ENCODE measurements at places on chromosomes 1 and 21. TPM values are rescaled to one million over a fixed set of nuclear protein-coding genes. Genes with fewer than 3 reads are reported as not detected.

AK4 gene
- polyA plus RNA-seq, result 6.7 TPM

DNA sequence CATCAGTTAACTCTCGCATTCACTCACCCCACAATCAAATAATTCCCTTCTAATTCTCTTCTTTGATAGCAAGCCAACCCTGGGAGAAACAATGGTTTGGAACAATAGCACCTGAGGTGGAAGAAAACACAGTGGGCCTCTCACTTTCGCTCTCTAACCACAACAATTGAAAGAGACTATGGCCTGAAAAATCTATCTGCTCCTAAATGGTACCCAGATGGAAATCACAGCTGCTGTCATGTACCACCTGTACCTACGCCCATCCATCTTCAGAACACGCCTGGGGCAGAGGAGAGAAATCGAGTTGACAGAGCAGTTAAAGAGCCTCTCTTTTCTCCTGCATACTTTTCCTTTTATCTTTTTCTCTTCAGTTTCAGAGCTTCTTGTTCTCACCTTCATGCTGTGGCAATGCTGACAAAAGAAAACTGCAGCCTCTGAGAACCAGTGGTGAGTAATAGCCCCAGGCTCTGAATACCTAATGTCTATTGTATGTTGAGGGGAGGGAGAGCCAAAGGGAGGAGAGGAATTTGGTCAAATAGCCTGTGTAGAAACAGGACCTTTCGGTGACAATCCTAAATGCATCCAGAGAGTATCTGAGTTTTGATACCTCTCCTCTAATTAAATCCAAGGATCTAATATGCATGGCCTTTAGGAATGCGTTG lies 57.7 kb downstream of the ZC3H11B start:
- H3K4me1 ChIP-seq, result no peaks in the 10 kb centered on the region
- H3K4me3 ChIP-seq, result no peak overlapping the region
- peaks cover 2% of the 10 kb centered on the region for H3K27me3 ChIP-seq
- H3K36me3 ChIP-seq, result no peaks in the 10 kb centered on the region

DNA sequence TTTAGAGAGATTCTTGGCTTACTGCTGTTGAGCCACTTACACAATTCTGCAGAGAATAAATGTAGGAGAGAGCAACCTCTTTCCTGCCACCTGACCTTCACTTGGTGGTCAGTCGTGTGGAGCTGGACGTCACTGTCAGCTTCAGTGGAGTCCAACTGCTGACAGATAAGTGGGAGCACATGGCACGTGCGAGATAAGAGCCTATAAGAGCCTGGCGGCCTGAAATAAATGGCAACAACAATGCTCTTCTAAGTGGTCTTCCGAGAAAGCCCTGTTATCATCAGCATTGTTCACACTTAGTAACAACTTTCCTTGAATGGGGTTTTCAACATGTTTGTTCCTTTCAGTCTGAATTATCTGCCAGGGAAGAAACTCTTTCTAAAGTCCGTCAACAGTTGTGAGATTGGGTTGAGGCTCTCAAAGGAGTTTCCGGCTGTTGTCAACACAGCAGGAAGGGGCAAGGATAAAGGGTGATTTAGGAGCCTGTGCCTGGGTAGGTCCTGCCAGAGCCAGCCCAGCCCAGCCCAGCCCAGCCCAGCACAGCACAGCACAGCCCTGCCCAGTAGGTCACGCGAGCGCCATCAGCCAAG lies 57.2 kb upstream of the RUNX1 start:
- peaks cover 30% of the 10 kb centered on the region for H3K4me1 ChIP-seq
- DNase-seq, result no peak
- H3K4me3 ChIP-seq, result no peak overlapping the region
- no peak overlapping the region for H3K27ac ChIP-seq
- H3K27me3 ChIP-seq, result no peaks in the 10 kb centered on the region

- H3K27me3 ChIP-seq, result no peaks in the 10 kb centered on the region
- H3K36me3 ChIP-seq, result peaks cover 10% of the 10 kb centered on the region
- DNase-seq, result no peak
- H3K27ac ChIP-seq, result no peak overlapping the region
- H3K4me1 ChIP-seq, result no peaks in the 10 kb centered on the region
These were observed 217.5 kb downstream of the FAF1 start for GRCh38 chr1:50742523-50742922.

CD1E gene
- polyA plus RNA-seq, result 6.3 TPM

- no peak for DNase-seq
- no peak overlapping the region for H3K4me3 ChIP-seq
- H3K27ac ChIP-seq, result no peak overlapping the region
- no peaks in the 10 kb centered on the region for H3K27me3 ChIP-seq
These were observed 37.7 kb downstream of the LHX9 start for GRCh38 chr1:197954718-197955418.

- no peaks in the 10 kb centered on the region for H3K4me1 ChIP-seq
- H3K36me3 ChIP-seq, result no peaks in the 10 kb centered on the region
- peaks cover 30% of the 10 kb centered on the region for H3K27me3 ChIP-seq
- no peak overlapping the region for H3K4me3 ChIP-seq
- DNase-seq, result no peak
- no peak overlapping the region for H3K27ac ChIP-seq
These were observed 22.6 kb downstream of the FOXD2 start for GRCh38 chr1:47460456-47460855.

TMIGD3 gene
- 0.65 TPM for polyA plus RNA-seq

- H3K4me3 ChIP-seq, result no peak overlapping the region
- no peak for DNase-seq
- no peaks in the 10 kb centered on the region for H3K4me1 ChIP-seq
- peaks cover 63% of the 10 kb centered on the region for H3K36me3 ChIP-seq
- no peaks in the 10 kb centered on the region for H3K27me3 ChIP-seq
These were observed 19.5 kb upstream of the WARS2 start for GRCh38 chr1:119159966-119160365.

GRCh38 chr1:232650845-232651244 lies 20.9 kb upstream of the SIPA1L2 start:
- H3K27ac ChIP-seq, result no peak overlapping the region
- peaks cover 4% of the 10 kb centered on the region for H3K27me3 ChIP-seq
- no peak for DNase-seq
- peaks cover 12% of the 10 kb centered on the region for H3K4me1 ChIP-seq

LCE1E gene
- not detected for polyA plus RNA-seq

- DNase-seq, result no peak
- no peak overlapping the region for H3K27ac ChIP-seq
- no peaks in the 10 kb centered on the region for H3K27me3 ChIP-seq
- H3K36me3 ChIP-seq, result peaks cover 46% of the 10 kb centered on the region
These were observed 1.3 kb upstream of the GALE start for GRCh38 chr1:23801876-23802275.

- no peak for DNase-seq
- no peaks in the 10 kb centered on the region for H3K27me3 ChIP-seq
- no peaks in the 10 kb centered on the region for H3K36me3 ChIP-seq
- no peaks in the 10 kb centered on the region for H3K4me1 ChIP-seq
- H3K27ac ChIP-seq, result no peak overlapping the region
- no peak overlapping the region for H3K4me3 ChIP-seq
These were observed 35.8 kb downstream of the ACOT11 start for GRCh38 chr1:54583871-54584270.

- peaks cover 63% of the 10 kb centered on the region for H3K4me1 ChIP-seq
- no peaks in the 10 kb centered on the region for H3K36me3 ChIP-seq
- no peak overlapping the region for H3K27ac ChIP-seq
- H3K27me3 ChIP-seq, result peaks cover 78% of the 10 kb centered on the region
- peak overlapping the region; percentile 61 for H3K4me3 ChIP-seq
- no peak for DNase-seq
These were observed 995 bp downstream of the ID3 start for GRCh38 chr1:23558140-23558871.

DDR2 gene
- 0.01 TPM for polyA plus RNA-seq

GRCh38 chr1:183808296-183809027 lies 3.5 kb downstream of the RGL1 start:
- H3K4me3 ChIP-seq, result no peak overlapping the region
- peaks cover 45% of the 10 kb centered on the region for H3K4me1 ChIP-seq
- H3K27me3 ChIP-seq, result peaks cover 15% of the 10 kb centered on the region
- H3K27ac ChIP-seq, result peak overlapping the region; percentile 56

CCDC181 gene
- polyA plus RNA-seq, result not detected

DNA sequence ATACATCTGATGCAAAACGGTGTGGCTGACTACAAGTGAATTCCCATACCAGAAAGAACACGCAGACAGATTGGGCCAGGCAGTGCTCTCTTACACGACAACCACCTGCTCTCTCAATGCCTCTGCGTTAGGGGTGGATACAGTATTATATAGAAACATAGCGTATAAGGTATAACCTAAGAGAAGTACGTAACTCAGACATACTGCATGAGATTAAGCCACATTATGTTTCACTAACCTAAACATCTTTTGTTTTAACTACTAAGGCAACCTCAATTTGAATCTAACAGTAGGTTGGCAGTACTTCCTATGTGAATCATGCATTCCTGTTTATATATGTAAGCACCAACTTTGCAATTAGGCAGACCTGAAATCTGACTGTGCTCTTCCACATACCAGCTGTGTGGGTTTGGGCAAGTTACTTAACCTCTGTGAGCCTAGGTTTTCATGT lies 58.1 kb upstream of the COA6 start:
- H3K27ac ChIP-seq, result no peak overlapping the region
- H3K27me3 ChIP-seq, result no peaks in the 10 kb centered on the region
- H3K4me1 ChIP-seq, result peaks cover 23% of the 10 kb centered on the region
- no peak overlapping the region for H3K4me3 ChIP-seq

- H3K4me1 ChIP-seq, result peaks cover 6% of the 10 kb centered on the region
- DNase-seq, result no peak
- H3K4me3 ChIP-seq, result no peak overlapping the region
- H3K36me3 ChIP-seq, result no peaks in the 10 kb centered on the region
- H3K27me3 ChIP-seq, result no peaks in the 10 kb centered on the region
These were observed 10.1 kb upstream of the GUCA2B start for GRCh38 chr1:42142894-42143675.

- peak; percentile 33 for DNase-seq
- no peak overlapping the region for H3K27ac ChIP-seq
- H3K4me1 ChIP-seq, result no peaks in the 10 kb centered on the region
- no peak overlapping the region for H3K4me3 ChIP-seq
- peaks cover 2% of the 10 kb centered on the region for H3K27me3 ChIP-seq
- no peaks in the 10 kb centered on the region for H3K36me3 ChIP-seq
These were observed 231.9 kb downstream of the TNR start for GRCh38 chr1:175511496-175511895.

ESRRG gene
- polyA plus RNA-seq, result not detected

DNA sequence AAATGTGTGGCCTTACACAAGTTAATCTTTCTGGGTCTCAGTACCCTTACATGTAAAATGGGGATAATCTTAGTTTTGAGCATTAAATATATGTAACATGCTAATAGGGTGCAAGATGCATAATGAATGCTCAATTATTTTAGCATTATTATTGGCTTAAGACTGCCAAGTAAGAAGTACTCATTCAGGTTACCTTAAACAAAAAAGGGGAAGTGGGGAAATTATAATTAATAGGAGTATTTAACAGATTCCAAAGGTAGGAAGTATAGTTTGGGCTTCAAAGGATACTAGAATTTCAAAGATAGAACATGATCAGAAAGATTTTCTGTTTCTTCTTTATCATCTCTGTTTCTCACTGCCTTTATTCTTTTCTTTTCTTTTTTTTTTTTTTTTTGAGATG lies 5.8 kb upstream of the CFAP126 start:
- no peak for DNase-seq
- H3K4me1 ChIP-seq, result no peaks in the 10 kb centered on the region
- no peaks in the 10 kb centered on the region for H3K36me3 ChIP-seq
- no peak overlapping the region for H3K4me3 ChIP-seq

GRCh38 chr1:32817815-32818786 lies 648 bp downstream of the S100PBP start:
- H3K27ac ChIP-seq, result peak overlapping the region; percentile 93
- H3K36me3 ChIP-seq, result no peaks in the 10 kb centered on the region
- peak overlapping the region; percentile 97 for H3K4me3 ChIP-seq

LCE6A gene
- not detected for polyA plus RNA-seq

SPATA45 gene
- not detected for polyA plus RNA-seq

DNA sequence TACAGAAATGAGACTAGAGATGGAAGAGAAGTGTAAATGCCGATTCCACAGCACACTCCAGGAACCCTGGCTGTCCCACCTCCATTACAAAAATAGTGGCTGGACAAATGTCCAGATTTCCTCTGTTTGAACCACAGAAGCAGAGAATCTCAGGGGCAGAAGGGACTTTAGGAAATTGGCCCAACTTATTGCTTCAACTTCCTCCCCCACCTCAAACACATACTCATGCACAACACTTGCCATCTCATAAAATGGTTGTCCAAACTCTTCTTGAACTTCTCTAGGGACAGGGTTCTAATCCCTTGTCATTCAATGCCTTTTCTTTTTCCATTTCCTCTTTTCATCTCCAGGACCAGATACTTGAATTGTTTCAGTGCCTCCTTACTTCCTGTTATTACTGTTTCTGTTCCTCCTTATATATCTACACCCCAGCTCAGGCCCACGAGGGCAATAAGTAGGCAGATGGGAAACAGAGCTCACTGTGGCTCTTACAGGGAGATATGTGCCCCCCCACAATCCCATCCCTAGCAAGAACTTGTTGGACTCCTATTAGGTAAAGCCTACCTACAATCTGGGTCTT lies 8.5 kb upstream of the B4GALT3 start:
- H3K36me3 ChIP-seq, result no peaks in the 10 kb centered on the region
- H3K27ac ChIP-seq, result peak overlapping the region; percentile 96
- peaks cover 82% of the 10 kb centered on the region for H3K4me1 ChIP-seq
- DNase-seq, result peak; percentile 92
- H3K27me3 ChIP-seq, result no peaks in the 10 kb centered on the region

GRCh38 chr21:26933448-26933847 lies 33.4 kb downstream of the ADAMTS5 start:
- no peak overlapping the region for H3K27ac ChIP-seq
- peaks cover 11% of the 10 kb centered on the region for H3K36me3 ChIP-seq
- no peak for DNase-seq
- H3K4me1 ChIP-seq, result no peaks in the 10 kb centered on the region

DNA sequence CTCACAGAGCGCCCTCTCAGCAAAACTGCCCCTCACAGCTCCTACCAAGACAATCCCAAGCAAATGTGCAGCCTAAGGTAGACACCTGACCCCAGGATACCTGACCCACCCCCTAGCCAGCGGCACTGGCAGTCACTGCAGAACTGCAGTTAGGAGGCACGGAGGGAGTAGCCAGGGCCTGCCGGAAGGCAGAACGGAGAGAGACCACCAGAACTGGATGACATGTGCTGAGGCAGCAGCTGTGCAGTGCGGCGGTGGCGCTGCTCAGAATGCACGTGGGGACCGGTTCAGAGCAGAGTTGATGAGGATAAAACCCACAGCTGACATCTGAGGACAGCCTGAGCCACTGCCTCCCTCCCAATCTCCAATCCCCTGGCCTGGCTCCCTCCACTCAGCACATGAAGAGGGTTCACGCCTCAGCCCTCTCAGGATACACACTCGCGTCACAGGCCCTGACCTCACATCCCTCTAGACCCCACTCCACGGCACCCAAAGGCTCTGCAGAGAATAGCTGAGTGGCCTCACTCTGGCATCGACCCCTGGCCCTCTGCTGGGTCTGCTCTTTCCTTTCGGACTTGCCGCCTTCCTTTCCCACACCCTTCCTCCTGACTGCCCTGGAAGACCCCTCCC lies 29.6 kb downstream of the UBE2G2 start:
- H3K4me1 ChIP-seq, result no peaks in the 10 kb centered on the region
- H3K27ac ChIP-seq, result no peak overlapping the region
- no peak overlapping the region for H3K4me3 ChIP-seq
- no peaks in the 10 kb centered on the region for H3K27me3 ChIP-seq

DIO1 gene
- 0.73 TPM for polyA plus RNA-seq

Data from CD14-positive monocyte (primary cell).